ENCODE measurements at places on chromosomes 6 and 20.

DNA sequence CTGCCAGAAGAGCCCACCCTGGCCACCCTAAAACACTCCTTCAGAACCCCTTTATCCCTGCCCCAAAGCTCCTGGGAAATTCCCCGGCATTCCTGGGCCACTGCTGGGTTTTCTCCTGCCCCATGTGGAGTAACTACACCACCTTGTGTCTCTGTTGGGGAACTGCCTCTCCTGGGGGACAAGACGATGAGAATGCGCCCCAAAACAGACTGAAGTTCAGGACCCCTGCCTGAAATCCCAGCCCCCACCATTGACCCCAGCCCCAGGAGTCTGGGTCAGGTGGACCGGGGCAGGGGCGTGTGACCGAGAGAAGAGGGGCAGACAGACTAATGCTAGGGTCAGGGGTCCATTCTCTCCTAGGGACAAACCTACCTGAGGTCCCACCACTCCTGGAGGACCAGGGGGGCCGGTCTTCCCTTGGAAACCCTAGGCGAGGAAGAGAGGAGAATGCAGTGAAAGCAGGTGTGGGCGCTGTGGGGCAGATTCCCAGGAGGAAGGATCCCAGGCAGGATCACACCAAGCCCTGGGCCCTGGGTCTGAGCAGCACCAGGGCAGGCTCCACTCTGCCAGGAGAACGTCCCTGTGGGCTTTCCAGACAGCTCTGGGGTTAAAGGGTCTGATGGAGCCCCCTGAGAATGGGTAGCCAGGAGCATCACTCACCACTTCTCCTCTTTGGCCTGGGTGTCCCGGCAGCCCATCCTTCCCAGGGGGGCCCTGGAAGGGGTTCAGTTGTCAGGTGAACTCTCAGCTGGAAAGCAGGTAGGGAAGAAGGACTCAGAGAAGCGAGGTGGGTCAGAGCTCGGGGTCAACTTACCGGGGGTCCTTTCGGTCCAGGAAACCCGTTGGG is 19.4 kb downstream of the COL11A2 start:
- DNase-seq, result peak; percentile 73

DNA sequence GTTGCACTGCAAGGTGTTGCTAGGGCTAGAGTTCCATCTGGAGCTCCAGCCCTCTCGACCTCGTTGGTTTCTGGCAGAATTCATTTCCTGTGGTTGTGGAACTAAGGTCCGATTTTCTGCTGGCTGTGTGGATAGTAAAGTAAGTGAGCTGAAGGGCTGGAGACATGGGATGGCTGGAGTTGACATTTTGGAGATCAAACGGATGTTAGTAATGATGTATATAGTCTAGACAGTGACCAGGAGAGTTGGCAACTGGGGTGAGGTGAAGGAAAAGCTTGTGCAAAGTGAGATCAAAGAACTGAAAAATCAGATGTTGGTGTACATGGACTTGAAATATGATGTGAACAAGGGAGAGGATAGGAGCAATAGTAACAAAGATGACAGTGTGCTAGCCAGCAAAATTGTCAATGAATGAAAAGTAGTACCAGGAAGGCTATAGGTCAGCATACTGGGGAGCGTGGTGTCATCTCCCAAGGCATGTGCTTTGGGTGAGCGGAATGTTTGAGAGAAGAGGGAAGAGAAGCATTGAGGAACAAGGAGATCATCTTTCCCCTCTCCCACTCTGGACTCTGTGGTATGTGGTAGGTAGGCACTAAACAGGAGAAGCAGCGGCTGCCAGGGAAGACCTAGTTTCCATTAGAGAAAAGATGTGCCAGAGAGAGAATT is 7.8 kb downstream of the QRSL1 start:
- DNase-seq, result no peak

DNA sequence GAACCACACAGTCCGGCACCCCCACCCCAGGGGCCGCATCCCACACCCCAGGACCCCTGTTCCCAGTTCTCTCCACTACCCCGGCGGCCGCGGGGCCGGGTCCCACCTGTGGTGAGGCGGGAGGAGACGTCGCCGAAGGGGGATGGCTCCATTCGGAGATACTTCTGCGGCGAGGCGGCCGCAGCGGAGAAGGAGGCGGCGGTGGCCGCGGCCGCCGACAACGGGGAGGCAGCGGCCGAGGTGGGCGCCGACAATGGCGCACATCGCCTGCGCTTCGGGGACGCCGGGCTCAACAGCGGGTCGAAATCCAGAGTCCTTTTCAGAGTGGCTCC is 723 bp downstream of the AKIRIN2 start:
- DNase-seq, result no peak

GRCh38 chr6:131060311-131060710 is 2.7 kb downstream of the EPB41L2 start:
- DNase-seq, result no peak

GRCh38 chr6:64477391-64477790 is 841.8 kb downstream of the PHF3 start:
- no peak for DNase-seq

DNA sequence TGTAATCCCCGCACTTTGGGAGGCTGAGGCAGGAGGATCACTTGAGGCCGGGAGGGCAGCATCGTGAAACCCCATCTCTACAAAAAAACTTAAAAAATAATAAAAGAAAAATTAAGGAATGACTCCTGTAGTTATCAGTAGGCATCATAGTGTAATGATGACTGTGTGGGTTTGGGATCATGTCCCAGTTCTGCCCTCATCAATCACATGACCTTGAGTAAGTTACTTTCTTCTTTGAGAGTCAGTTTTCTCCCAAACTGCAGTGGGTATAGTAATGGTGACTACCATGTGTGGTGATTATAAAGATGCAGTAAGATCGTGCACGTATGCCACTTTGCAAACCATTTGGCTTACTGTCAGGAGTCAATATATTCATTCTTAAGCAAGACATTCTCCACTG is 89.2 kb downstream of the TXNDC5 start:
- no peak for DNase-seq

GRCh38 chr6:50602292-50602691 is 111.0 kb upstream of the TFAP2D start:
- peak; percentile 8 for DNase-seq

- DNase-seq, result no peak
These were observed 14.7 kb downstream of the AKIRIN2 start for GRCh38 chr6:87687296-87687695.
